ENCODE measurements at places on chromosomes 5 and 9.

DNA sequence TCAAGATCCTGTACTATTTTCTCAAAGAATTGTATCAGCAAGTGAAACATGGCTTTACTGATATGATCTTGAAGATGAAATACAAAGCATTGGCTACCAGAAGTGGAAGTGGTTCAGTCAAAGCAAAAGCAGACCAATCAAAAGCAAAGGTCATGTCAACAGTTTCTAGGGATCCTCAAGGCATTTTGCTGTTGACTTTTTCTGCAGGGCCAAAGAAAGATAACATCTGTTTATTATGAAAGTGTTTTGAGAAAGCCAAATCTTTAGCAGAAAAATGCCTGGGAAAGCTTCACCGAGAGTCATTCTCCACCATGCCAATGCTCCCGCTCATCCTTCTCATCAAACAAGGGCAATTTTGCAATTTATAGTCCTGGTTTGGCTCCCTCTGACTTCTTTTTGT lies 90.3 kb upstream of the ACO1 start:
- no peak for DNase-seq

DNA sequence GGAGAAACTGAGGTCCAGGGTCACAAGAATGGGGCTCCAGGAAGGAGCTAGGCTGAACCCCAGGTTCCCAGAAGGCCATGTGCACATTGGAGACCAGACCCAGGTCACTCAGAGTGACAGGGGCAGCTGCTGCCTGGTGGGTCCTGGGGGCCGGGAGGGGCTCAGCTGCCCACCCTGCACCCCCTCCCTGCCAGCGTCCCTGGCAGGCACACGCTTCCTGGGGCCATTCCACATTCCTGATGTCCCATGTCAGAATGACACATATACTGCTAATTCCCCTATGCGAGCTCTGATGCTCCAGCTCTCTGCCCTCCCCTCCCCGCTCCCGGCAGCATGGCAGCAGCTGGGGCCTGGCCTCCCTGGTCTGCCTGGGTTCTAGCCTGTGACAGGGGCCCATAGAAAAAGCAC lies 14.0 kb downstream of the FGFR4 start:
- DNase-seq: no peak

- no peak for DNase-seq
Observed at GRCh38 chr9:38694676-38695075, 25.3 kb downstream of the FAM240B start.

DNA sequence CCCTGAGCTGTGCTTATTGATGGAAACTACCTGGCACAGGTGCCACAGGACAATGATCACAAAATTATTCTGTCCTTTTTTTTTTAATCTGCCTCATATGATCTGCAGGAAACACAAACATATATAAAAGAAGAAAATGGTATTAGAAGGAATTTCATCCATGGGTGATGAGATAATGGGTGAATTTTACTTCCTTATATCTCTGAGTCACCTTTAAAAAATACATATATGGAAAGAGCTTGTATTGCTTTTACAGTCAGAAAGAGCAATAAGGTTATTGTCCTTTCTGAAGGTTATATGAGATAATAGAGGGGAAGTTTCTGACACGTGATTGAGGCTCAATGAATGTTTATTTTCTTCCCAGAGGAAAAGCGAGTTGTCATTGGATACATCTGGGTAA lies 31.6 kb downstream of the NEURL1B start:
- DNase-seq: no peak

DNA sequence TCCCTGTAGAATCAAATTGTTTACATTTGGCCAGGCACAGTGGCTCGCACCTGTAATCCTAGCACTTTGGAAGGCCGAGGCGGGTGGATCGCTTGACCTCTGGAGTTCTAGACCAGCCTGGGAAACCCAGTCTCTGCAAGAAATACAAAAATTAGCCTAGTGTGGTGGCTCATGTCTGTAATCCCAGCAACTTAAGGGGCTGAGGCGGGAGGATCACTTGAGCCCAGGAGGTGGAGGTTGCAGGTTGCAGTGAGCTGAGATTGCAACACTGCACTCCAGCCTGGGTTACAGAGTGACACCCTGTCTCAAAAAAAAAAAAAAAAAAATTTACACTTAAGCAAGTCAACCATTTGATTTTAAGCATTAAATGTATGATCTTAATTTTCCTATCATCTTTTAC lies 17.5 kb upstream of the IQGAP2 start:
- DNase-seq: no peak

GRCh38 chr5:151222054-151222789 lies 1.7 kb downstream of the CCDC69 start:
- DNase-seq: no peak

- DNase-seq: no peak
Observed at GRCh38 chr5:117731446-117731845, 1156.8 kb upstream of the SEMA6A start.

DNA sequence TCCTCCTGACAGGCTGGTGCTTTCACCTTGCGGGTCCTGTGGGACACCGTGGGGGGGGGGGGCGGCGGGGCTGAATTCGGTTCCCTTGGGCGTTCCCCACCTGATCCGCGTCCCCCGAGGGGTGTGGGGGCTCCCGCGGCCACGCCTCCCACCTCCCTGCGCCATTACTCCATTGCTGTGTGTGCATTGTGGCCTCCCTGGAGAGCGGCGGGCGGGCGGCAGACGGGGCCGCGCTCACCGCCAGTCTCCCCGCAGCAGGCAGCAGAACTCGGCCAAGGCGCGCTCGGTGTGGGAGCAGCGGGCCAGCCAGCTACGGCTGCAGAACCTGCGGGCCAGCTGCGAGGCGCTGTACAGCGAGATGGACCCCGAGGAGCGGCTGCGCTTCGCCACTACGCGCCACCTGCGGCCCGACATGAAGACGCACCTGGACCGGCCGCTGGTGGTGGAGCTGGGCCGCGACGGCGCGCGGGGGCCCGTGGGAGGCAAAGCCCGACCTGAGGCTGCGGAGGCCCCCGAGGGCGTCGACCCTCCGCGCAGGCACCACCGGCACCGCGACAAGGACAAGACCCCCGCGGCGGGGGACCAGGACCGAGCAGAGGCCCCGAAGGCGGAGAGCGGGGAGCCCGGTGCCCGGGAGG lies 145.3 kb downstream of the CACNA1B start:
- DNase-seq: no peak

GRCh38 chr5:161697001-161697400 lies 11.5 kb downstream of the GABRA6 start:
- no peak for DNase-seq

GRCh38 chr9:676780-677438 lies 164.6 kb upstream of the DMRT1 start:
- no peak for DNase-seq

DNA sequence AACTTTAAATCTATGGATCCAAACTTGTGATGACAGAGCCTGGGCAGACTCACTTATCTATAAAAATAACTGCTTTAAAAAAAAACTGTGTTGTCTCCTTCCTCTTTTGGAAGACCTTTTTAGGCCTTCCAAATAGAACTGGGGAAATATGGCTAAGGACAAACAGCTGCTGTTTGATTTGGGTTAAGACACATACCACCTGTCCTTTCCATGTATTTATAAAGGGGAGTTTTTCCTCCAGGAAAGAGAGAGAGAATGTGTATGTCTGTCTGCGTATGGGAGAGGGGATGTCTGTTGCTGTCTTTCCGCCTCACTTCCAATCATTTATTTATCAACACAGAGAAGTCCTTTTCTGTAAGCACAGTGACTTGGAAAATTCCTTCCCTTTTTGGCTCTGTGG lies 2.8 kb downstream of the ARHGEF37 start:
- DNase-seq: no peak

GRCh38 chr5:56402266-56403220 lies 169.4 kb upstream of the ANKRD55 start:
- no peak for DNase-seq

DNA sequence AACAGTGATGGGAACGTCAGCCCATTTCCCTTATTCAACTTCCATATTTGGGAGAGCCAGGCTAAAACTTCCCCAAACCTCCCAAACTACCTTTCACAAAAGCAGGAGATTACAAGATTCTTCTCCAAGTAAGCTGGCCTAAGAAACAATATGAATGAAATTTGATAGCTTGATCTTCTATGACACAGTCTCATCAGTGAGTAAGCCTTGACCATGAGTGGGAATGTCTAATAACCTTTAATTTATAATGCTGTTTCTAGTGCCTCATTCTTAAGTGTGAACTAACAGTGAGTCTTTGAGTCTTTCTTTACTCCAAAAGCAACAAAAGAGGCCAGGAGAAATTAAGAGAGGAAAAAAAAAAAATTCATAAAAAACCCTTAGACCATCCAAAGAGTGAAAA lies 1379.9 kb downstream of the EFNA5 start:
- DNase-seq: no peak

GRCh38 chr9:115553060-115553773 lies 435.3 kb upstream of the TNC start:
- DNase-seq: no peak

DNA sequence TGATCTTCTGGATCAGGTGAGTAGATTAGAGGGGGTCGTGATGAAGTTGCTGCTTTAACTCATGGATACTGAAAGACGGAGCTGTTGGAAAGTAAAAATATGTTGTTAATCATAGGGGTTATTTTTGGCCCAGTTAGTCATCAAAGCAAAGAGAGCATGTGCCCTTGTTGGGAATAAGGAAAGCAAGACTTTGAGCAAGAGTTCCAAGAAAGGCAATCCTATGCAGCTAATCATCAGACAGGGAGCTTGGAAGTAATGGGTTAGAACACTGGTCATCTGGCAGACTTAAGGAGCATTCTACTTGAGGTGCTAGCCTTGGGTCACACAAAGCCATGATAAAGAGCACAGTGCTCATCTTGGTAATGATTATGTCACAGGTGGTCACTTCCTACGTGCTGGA lies 18.3 kb downstream of the ASPN start:
- no peak for DNase-seq

GRCh38 chr5:163944738-163945137 lies 439.3 kb downstream of the MAT2B start:
- no peak for DNase-seq

DNA sequence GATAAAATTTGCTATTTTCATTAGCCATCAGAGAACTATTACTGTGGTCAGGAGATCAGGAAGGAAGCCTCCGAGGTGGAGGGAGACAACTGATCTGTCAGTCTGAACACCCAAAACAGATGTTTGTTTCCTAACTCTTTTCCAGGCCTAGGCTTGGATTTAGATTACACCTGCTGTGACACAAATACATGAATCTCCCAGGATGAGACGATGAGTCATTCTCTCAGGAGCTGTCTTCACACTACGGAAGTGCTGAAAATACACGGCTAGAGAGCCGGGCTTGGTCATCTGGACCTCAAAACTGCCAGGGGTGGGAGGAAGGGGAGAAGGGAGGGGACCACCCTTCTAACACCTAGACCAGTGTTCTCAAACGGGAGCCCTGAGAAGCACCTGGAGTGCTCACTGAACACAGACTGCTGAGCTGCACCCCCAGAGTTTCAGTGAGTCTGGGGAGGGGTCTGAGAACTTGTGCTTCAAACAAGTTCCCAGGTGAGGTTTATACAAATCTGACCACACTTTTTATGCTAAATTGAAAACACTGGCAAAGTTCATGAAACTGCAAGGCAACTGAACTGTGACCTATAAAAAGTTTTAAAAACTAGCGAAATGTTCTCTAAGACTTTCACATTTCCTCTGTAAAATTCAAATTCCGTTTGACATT lies 80.3 kb upstream of the EQTN start:
- no peak for DNase-seq

GRCh38 chr9:92724528-92725265 lies 39.9 kb downstream of the BICD2 start:
- DNase-seq: no peak

DNA sequence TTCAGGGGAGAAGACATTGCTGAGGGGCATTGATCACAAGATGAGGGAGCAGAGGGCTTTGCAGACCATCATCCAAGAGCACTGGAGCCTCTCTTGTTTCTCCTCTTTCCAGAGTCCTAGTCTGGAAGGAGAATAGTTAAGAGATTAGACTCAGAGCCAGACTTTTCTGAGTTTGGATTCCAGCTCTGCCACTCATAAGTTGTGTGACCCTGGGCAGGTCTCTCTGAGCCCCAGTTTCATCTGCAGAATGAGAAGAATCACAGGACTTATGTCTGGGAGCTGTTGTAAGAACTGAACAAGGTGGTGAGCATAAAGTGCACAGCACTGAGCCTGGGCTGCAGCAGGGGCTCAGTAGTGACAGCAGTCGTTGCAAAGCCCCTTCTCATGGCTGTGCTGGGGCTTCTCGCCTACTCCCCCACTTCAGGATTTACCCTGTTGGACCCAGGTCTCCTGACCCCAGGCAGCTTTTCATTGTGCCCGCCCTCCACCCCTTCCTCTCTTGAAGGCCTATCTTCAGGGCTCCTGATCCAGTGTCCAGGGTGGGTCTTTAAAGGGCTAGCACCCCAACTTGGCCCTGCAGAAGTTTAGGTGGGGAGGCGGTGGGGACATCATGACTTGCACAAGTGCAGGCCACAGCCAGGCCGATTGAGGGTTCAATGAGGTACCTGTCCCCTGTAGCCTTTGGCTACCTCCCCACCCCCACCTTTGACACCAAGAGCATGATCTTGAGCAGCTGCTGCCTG lies 1.5 kb downstream of the SYNPO start:
- no peak for DNase-seq

GRCh38 chr9:88173378-88173999 lies 35.2 kb upstream of the SPATA31C2 start:
- peak; percentile 50 for DNase-seq

DNA sequence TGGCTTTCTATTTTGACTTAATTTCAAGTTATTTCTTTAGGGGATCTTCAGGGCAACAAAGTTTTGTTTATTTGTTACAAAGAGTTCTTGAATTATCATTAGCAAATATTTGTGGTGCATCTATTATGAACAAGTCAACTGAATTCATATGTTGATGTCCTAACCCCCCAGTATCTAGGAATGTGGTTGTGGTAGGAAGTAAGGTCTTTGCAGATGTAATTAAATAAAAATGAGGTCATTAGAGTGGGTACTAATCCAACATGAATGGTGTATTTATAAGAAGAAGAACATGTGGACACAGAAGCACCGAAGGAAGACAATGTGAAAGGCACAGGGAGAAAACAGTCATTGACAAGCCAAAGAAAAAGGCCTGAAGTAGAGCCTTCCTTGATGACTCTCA lies 474.0 kb upstream of the DAB2 start:
- no peak for DNase-seq

GRCh38 chr5:151257731-151258181 lies 4.8 kb downstream of the GM2A start:
- no peak for DNase-seq

- DNase-seq: no peak
Observed at GRCh38 chr5:113085880-113086409, 109.3 kb downstream of the DCP2 start.

Measured in GF-D8 (cell line).